ENCODE measurements at places on chromosomes 2 and 18.

DNA sequence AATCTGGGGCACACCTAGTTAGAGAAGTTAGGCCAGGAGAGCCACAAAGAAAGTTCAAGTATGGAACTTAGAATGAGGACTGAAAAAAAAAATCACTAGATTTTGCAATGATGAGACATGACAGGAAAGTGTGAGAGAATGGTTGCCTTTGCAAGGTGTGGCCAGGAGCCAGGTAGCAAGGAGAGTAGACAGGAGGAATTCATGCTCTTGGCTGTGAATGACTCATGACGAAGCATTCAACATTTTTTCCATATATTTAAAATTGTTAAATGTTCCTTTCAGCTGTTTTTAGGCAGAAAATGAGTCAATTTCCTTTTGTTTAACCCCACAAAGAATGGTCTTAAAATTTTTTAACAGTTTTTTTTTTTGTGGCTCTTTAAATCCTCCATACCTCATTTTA is 636.9 kb downstream of the PLCL1 start:
- no peak for DNase-seq

GRCh38 chr18:78561757-78562510 is 417.7 kb upstream of the SALL3 start:
- DNase-seq = no peak

DNA sequence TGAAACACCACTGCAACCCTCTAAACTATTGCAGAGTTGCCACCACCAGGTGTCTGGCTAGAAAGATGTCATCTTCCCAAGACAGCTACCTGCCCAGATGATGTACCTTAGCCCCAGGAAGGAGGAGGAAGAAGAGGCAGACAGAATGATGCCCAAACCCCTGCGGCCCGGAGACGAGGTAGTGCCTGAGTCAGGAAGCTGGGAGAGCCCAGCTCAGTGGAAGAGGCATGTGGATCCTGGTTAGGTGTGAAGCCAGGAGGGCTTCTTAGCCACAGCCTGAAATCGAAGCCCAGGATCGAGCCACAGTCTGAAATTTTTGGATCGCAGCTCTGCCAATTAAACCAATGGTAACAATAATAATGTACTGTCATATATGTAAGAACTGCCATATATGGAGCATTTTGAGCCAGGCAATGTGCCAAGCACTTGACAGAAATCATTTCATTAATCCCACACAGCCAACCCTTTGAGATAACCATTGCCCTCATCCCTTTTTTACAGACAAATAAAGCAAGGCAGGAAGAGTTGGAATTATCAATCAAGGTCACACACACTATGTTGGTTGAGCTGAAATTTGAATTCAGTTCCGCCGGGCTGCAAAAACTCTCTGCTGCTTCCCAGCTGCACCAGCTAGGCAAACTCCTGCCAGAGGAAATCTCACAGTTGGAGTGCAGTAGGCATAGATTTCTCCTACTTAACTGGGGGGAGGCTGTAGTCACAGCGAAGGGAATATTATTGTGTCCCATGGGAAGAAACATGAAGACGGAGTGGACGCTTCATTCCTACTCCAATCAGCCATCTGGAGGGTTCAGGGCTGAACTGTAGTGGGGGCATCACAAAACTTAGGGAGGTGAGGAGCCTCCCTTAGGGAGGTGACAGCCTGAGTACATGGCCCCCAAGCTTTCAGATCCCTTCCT is 19.4 kb upstream of the CYP1B1 start:
- no peak for DNase-seq

GRCh38 chr2:26000561-26001082 is 18.3 kb upstream of the KIF3C start:
- no peak for DNase-seq

GRCh38 chr2:212294816-212295215 is 243.8 kb downstream of the ERBB4 start:
- DNase-seq = no peak

DNA sequence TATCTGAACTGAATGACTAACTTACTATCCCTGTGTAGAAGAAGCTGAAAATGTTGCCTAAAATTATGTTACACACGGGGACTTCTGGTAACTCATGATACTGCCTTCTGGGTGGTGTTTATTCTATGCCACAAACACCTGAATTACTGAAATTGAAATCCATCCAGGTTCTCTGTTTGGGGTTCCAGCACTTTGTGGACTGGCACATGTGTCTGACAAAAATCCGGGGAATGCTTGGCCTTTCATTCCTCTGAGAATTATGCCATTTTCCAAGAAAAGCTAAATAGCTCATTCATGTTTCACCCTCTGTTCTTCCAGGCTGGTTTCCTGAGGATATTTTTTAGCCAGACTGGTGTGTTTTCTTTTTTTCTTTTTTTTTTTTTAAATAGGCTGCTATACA is 59.5 kb upstream of the POU3F3 start:
- no peak for DNase-seq

DNA sequence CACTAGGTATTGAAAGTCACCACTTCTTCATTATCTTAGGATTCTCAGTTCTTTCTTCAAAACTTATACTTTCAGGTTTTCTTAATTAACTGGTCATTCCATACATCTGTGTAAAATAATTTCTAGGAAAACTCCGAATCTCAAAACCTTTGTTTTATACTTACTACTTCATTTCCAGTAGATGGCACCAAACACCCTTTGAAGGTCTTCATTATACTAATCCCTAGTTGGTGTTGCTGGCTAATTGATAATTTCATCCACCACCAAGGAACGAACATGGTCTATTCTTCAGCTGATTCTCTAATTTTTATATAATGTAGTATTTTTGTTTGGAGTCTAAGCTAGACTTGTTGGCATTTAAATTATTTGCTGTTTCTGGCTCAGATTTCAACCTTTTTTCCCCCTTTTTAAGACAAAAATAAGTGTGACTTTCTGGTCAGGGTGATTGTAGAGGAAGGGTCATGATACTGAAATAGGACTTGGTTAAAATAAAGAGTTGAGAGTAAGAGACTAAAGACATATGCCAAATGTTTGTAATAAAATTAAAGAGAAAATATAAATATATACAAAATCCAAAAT is 2.8 kb upstream of the MXD1 start:
- DNase-seq = no peak

- peak; percentile 45 for DNase-seq
Measured at GRCh38 chr2:70094978-70095719, 7.9 kb downstream of the PCBP1 start.

DNA sequence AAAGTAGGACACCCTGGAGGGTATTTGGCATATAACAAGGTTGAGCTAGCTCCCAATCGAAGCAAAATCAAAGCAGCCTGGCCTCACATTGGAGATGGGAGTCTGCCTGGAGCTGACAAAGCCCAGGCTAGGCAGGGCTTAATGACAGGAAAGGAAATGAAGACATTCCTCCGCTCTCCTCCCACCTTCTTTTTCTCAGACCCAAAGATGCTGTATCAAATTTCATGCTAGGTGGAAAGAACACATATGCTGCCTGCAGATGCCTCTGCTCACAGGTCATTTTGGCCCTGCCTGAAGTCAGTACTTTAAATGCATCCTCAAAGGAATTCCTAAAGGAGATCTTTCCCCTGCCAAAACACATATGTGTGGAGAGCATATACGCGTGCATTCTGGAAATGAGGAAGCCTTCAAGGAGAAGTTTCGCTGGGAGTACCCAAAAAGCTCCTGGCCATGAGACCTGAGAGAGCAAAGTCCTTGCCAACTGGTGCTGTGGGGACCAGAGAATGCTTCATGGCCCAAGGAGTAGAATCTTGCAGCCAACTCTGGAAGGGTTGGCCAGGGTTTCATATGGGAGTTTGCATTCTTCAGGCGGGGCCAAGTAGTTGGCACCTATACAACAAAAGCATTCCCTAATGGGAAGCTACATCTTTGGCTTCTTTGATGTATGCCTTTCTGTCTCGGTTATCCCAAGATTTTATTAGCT is 88.0 kb downstream of the AQP4 start:
- DNase-seq = no peak

- no peak for DNase-seq
Measured at GRCh38 chr18:811892-812375, at the start of gene YES1. Gene YES1 (minus strand): TSS chr18:812242. CDS start chr18:756827, 55,415 bp downstream.

DNA sequence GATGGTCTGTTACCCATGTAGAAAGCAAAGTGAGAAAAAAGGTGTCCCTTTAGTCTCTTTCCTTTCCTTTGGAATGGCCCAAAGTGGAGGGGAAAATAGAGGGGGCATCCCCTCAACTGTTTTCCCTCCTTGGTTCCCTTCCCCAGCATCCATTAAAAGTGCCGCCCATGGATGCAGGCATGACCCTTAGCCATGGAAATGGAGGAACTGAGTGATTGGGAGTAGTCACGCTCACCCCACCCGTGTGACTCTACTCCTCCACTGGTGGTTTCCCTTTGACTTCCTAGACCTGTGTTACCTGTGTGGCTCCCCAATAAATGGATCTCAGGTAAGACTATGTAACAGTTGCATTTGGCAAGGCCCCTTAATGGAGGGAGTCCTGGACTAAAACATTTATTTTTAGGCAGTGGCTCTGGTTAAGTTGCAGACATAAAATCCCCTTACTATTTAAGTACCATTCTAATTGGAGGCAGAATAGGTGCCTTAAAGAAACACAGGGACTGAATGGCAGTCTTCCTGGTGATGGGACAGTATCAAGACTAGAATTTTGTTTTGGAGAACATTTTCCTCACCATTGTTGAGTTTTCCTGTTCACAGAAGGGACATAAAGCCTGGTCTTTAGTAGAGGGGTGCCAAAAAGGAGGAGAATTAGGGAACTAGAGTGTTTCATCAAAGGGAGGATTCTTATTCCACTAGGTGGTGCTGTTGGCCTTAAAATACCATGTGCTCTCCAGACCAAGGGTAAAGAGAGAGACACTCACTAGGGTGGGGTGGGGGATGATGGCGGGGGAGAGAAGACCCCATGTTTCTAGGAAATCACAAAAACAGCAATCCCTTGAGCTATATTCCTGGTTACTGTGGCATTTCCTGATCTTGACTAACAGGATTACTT is 25.7 kb upstream of the PLA2R1 start:
- DNase-seq = peak; percentile 8
